Skeletal muscle cell (primary cell): ENCODE measurements at places on chromosomes 11 and 22.

DNA sequence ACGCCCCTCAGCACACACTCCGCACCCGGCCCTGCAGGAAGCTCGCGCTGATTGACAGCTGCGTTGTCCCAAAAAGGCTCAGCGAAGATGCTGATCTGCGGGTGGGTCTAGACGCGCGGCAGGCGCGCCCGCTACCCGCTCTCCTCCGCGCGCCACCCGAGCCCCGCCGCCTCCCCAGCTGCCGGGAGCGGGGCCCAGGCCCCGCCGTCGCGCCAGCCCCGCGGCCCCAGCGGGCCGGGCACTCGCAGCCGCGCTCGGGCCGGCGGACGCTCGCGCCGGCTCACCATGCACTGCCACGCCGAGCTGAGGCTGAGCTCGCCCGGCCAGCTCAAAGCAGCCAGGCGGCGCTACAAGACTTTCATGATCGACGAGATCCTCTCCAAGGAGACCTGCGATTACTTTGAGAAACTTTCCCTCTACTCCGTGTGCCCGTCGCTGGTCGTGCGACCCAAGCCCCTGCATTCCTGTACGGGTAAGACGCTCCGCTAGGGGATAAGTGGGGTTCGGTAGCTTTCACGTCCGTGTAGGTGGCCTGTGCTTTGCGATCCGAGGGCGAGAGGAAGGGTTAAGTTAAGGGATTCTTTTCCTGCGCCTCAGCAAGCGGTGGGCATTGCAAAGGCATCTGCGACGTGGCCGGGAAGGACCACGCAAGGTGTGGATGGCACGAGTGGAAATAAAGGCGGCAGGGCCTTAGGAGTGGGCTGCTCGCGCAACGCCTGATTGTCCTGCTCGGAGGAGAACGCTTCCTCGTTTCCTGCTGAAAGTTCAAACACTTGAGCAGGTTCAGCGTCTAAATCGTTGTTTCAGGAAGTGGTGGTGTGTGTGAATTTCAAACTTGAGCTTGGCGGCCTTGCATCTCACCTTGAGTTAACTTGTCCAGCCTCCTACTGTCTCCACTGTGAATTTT is at the start of gene BARX2:
Gene BARX2, plus strand, starts transcription at position 98 of the 907 bp plus-strand sequence. Its CDS starts 188 bp downstream, at position 286.
- DNase-seq: peak; percentile 25

- no peak for DNase-seq
These were observed 46.7 kb upstream of the LIPT2 start for GRCh38 chr11:74540270-74540669.

- DNase-seq: no peak
These were observed 33.6 kb downstream of the MUC5B start for GRCh38 chr11:1256257-1257045.

GRCh38 chr11:115887727-115888126 is 383.5 kb upstream of the CADM1 start:
- no peak for DNase-seq

DNA sequence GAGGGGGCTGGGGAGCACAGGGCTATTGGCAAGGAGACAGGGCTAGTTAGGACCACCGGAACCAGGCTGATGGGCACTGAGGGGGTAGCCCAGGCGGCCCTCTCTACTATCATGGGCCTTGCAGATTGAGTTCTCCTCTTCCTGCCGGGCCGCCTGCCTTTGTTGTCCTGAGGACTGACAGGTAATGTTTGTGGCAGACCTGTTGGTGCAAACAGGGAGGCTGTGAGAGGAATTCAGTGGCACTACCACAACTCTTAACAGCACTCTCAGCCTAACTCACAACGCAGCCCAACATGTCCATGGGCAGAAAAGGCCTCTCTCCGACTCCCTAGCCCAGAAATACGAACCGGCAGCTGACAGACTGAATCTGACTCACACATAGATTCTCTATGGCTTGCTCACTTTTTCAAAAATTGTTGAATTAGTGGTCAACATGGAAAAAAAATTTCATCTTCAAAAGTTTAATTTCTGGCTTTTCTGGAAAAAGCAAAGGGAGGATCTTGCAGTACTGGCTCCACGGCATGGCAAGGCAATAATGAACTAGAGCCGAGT is 11.4 kb downstream of the KCNJ5 start:
- DNase-seq: no peak
